ENCODE measurements at places on chromosomes 1 and 21.
A peak's percentile ranks its signal among the peaks of the same experiment; 100 is the strongest.

DNA sequence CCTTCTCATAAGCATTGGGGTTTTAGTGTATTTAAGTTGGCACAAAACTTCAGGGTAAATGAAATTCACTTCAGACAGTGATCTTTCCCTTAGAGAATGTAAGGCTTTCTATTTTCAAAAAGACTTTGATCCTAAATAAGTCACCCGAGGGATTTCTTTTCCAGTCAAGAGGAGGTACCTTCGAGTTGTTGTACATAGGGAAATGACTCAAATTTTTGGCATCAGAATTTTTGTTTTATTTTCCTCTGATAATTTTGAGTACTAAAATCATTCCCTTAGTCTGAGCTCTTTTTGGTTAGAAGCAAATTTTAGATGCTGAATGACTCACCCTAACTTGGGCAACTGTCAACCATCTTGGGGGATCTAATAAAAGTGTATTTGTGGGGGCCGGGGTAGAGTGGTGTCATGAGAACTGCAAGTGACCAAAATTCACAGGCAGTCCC, 193.9 kb downstream of the DHRS3 start:
- no peak for DNase-seq

GRCh38 chr21:28827422-28827821, 165.3 kb downstream of the LTN1 start:
- no peak for DNase-seq

DNA sequence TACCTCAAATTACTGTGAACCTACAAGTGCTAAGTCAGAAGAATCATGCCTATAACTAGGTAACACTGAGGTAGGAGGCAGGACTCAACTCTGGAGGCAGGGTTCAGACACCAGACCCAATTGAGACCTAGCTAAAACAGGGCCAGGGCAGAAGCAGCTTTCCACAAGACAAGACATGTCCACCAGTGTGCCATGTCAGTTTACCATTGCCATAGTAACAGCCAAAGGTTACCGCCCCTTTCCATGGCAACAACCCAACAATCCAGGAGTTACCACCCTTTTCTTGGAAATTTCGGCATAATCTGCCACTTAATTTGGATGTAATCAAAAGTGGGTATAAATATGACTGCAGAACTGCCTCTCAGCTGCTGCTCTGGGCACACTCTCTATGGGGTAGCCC, 432.3 kb downstream of the DPYD start:
- no peak for DNase-seq

- DNase-seq: peak; percentile 86
These were observed 3.0 kb downstream of the SWT1 start for GRCh38 chr1:185159966-185160365.

- no peak for DNase-seq
These were observed 27.5 kb downstream of the COL6A1 start for GRCh38 chr21:46008893-46009621.

DNA sequence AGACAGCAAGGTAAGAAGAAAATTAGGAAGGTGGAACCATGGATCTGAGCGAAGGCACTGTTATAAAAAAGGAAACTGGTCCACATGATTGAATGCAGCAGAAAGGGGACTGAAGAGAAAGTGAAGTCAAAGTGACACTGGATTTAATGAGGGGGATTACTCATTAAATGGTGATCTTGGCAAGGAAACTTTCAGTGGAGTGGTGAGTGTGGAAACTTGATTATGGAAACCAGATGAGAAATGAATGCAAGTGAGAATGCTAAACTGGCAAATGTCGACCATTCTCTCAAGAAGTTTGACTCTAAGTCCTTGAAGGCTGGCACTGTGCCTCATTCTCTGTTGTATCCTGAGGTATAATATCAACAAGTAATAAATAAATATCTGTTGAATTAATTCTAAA, 23.3 kb downstream of the COLGALT2 start:
- DNase-seq: no peak

GRCh38 chr1:156608036-156608674, 6.9 kb upstream of the GPATCH4 start:
- DNase-seq: peak; percentile 74

DNA sequence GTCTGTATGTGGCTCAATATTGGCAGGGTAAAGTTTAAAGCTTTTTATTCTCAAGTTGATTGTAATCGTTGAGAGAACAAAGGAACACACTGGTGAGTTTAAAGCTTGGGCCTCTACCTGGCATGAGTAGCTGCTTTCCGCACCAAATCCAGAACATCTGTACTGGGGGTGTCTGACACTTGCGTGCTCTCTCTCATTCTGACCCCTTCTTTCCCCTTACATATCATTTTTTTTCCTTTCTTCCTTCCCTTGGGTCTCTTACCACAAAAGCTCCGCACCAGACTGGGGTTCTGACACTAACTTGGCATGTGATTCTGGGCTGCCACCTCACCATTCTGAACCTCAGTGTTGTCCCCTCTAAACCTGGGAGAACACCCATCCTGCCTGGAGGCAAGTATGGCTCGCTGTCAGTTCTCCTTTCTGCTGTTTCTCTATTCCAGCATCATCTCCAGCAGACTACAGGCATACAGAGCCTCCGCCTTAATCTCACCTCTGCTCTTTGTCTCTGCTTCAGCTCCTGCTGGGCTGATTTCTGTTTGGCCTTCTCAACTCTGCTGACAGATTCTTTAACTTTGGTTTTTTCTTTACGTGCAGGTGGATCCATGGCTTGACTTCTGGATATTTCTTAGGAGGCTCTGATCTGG, 859 bp upstream of the ERMAP start:
- DNase-seq: peak; percentile 11

- DNase-seq: peak; percentile 2
These were observed 128.1 kb downstream of the HHAT start for GRCh38 chr1:210456731-210457255.

- no peak for DNase-seq
These were observed 6.3 kb downstream of the NGF start for GRCh38 chr1:115331558-115332331.

DNA sequence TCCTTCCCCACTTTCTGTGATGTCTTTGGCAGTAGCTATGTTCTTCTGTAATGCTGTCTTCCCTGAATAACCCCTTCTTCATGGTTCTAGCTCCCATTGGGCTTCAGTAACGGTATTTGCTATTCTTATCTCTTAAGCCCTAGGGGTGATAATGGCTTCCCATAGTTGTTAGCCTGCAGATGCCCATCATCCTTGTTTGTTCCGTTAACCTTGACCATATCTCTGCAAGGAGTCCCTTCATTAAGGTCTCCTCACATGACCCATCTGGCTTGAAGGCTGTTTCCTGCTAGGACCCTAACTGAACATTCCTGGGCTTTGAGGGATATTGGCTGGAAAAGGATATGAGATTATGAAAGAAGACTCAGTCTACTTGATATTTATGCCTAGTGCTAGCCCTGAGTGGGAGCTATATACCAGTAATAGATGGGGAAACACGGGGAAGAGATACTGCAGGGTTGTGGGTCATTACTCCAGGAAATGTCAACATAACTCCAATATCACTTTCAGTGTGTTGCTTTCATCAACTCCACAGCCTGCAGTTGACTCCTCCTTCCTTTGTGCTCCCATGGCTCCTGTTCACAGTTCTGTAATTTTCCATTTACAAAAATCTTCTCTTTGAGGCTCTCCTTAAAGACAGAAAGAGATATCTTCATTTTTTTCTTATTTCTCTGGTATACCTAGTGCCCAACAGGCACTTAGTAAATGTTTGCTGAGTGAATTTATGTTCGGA, 2.5 kb downstream of the MR1 start:
- peak; percentile 83 for DNase-seq

DNA sequence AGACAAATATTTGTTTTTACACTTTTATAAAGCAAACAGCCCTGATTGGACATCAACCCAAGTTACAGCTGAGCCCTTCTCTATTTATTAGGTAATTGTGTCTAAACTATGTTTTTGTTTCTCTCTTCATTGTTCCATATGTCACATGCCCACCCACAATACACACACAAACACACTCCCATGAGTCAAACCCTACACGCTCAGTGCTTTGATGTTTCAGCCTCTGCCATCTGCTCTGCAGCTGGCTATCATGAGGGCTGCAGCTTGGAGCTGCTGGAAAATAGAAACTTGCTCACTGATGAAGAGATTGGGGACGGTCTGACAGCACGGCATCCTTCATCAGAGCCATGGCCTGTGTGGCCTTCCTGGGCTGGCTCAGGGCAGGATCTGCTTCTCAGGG, 41.7 kb downstream of the PSMG1 start:
- no peak for DNase-seq

DNA sequence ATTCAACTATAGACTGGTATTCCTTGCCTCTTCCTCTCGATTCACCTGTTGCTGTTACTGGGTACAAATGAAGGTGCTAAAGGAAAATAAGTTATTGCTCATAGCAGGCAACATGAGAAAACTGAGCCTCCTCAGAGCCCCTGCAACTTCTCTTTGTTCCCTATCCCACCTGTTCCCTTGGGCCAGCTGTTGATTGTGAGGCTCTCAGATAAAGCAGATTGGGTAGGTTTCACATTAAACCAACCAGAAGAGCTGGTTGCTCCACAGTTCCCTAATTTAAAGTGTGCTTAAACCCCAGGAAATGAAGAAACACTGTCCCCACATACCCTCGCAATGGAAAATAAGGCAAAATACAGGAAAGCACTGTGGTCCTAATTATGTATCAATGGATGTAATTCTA, 4.8 kb downstream of the DEDD start:
- no peak for DNase-seq

GRCh38 chr1:113055570-113055969, 17.4 kb upstream of the LRIG2 start:
- no peak for DNase-seq

DNA sequence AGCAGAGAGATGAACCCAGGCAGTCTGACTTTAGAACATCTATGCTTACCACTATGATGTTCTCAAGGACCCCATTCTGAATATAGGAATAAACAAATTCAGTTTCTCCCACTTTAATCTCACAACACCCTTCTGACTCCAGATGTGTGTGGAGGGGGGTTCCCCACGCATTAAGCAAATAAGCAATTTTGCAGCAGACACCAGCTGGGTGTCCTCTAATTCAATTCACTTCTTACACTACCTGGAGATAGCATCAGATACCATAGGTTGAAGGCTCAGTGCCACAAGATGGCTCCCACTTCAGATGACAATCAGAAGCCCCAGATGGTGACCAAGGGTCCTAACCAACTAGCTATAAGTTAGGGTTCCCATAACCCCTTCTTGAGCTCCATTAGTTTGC, 30.3 kb upstream of the CEP350 start:
- no peak for DNase-seq

- DNase-seq: no peak
These were observed 9.5 kb downstream of the GPR137B start for GRCh38 chr1:236151739-236152424.

DNA sequence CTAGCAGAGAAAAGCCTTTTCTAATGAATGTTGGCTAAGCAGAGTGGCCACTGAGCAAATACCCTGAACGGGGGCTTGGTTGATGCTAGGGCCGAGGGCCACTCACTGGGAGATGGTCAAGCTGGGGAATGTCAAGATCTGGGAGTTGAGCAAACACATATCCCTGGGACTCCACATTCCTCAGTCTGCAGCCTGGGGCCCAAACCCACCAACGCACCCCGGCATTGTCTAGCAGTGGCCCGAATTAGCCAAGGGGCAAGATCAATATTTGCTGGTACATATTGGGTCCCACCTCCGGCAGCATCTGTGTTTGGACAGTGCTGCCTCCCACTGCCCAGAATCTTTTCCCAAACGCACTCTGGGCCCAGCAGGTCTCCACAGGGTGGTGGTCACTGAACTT, 144.1 kb downstream of the TRABD2B start:
- no peak for DNase-seq

DNA sequence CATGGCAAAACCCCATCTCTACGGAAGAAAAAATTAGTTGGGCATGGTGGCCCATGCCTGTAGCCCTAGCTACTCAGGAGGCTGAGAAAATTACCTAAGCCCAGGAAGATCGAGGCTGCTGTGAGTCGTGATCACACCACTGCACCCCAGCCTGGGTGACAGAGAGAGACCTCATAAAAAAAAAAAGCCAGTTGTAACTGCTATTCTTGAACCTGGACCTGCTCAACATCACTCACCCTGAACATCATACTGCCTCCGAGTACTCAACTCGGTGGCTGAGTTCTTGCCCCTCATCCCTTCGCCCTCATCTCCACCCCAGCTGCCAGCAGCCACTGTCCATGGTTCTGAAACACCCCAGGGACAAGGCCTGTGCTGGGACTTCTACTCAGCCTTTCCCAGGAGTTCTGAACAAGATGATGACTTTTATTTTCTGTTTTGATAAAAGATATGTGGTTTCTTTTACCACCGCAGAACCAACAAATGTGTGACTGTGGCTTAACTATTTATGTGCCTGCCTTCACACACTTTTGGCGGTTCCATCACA, 5.4 kb upstream of the DISP3 start:
- no peak for DNase-seq

DNA sequence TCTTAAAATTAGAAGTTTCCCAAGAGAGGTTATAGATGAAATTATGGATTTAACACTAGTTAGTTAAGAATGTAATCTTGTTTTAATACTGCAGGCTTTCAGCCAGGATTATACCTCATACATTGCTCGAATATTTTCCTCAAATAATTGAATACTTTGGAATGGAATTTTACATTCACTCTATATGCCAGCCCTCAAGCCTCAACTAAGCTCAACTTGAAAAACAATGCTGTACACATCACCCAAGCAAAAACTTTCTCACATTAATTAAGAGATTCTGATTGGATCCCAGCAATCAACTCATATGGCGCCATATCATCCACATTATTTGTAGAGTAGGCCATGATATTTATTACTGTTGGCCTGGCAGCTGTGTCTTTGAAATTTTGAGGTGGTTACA, 710.7 kb upstream of the ADAMTS5 start:
- DNase-seq: no peak

DNA sequence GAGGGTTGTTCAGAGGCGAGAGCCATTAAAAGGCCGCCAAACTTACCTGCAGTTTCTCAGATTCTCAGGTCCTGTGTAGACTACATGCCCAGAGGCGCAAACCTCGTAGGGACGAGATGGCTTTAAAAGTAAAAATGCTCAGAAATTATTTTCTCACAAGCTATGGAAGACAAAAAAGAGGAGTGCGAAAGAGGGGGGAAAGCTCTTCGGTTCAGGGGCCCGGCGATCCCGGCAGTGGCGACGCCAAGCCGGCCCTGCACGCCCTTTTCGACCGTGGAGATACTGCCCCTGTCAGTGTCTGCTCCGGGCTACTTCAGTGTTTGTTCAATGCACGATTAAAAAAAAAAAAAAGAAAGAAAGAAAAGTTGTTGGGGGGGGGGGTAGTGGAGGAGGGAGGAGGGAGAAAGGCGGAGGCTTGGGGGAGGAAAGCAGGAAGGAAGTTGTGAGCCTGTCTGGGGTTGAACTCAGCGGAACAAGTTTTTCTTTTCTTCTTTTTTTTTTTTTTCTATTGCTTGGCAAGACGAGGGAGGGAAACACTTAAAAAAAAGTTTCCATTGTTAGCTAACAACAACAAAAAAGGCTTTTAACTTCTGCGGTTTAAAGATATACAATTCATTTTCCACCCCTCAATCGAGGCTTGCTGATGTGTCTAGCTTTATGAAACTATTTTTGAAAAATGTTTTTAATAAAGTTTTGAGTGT, at the start of gene ITPKB:
TSS of gene ITPKB (minus strand) at position 288 of the 701 bp plus-strand sequence. CDS start 1,824 bp downstream, outside the sequence.
- peak; percentile 63 for DNase-seq

DNA sequence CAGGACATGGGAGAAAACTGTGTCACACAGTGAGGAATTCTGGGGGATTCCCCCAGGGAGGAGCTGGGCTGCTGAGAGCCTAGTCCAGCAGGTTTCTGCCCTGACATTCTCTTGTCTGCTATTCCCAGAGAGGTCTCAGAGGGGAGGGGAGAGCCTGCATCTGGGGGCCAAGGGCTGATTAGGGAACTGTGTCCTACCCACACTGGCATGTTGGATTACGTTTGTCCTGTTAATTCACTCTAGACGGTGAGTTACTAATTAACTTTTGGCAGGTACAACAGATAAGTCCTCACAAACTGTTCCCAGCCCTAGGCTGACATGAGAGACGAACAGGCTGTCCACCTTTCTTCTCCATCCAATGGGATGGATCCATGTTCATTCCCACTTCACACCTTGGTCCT, 2.6 kb upstream of the SH3BGRL3 start:
- no peak for DNase-seq
